Karpas-422 (cell line): ENCODE measurements at places on chromosomes 2 and 18. TPM values are rescaled to one million over a fixed set of nuclear protein-coding genes. Genes with fewer than 3 reads are reported as not detected.

PARD3B gene
- not detected in 2 replicates for total RNA-seq

SOCS6 gene
- total RNA-seq = not detected in 2 replicates

IL1F10 gene
- total RNA-seq = not detected in 2 replicates

IRS1 gene
- 3.5 and 3.9 TPM in 2 replicates for total RNA-seq

IL36G gene
- not detected in 2 replicates for total RNA-seq

RTP5 gene
- not detected in 2 replicates for total RNA-seq

DNAH7 gene
- 0.14 and 0.82 TPM in 2 replicates for total RNA-seq

SCLY gene
- total RNA-seq = 20.5 and 48.0 TPM in 2 replicates

M1AP gene
- total RNA-seq = 0.11 TPM in 1 of 2 replicates, not detected in the other

CCDC150 gene
- total RNA-seq = 12.5 and 31.0 TPM in 2 replicates

- no peak overlapping the region for H3K4me3 ChIP-seq
- DNase-seq = no peak
- no peaks in the 10 kb centered on the region for H3K36me3 ChIP-seq
- H3K27ac ChIP-seq = no peak overlapping the region
- no peaks in the 10 kb centered on the region for H3K4me1 ChIP-seq
Measured at GRCh38 chr2:24466871-24467870, 23.9 kb upstream of the NCOA1 start.

DNA sequence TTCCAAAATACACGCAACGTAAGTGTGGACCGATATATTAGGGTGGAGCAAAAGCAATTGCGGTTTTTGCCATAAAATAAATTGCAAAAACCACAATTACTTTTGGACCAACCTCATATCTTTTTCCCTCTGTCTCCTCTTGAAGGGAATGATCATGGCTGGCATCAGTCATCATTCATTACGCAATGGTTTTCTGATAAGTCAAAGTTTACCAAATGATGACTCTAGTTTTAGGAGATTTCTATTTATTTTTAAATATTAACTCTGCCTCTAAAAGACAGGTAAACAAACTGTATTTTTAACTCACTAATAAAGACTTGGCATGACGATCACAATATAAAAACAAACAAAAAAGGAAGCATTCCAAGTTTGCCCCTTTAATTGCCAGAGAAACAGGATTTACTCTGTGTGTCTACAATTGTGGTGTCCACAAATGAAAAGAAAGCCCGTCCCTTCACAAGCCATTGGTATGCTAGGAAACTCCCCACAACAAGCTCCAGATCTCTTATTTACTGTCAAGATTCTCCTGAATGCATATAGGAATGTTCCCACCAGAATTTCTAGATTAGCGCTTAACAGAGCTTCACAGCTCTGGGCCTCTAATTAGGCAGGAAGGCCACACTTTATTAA lies 61.3 kb downstream of the IRS1 start:
- no peak overlapping the region for H3K27ac ChIP-seq
- H3K4me1 ChIP-seq = no peaks in the 10 kb centered on the region
- H3K27me3 ChIP-seq = no peaks in the 10 kb centered on the region
- DNase-seq = no peak

GRCh38 chr2:19140463-19141208 lies 217.8 kb downstream of the OSR1 start:
- no peaks in the 10 kb centered on the region for H3K36me3 ChIP-seq
- no peak overlapping the region for H3K27ac ChIP-seq
- H3K4me1 ChIP-seq = no peaks in the 10 kb centered on the region

DNA sequence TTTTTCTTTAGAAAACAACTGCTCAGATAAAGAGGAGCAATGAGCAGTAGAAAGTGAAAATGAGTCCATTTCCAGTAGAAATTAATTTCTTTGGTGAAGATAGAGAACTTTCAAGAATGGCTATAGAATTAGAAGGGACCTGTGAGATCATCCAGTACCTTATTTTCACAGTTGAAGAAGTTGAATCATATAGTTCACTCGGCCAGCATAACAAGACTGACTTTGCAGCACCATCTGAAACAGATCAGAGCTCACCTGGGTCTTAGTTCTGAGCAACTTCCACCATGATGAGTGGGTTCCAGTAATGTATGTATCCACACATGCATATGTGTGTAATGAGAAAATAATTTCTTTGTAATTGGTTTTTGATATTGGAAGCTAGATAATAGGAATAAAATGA lies 58.6 kb downstream of the CERS6 start:
- no peaks in the 10 kb centered on the region for H3K36me3 ChIP-seq
- no peaks in the 10 kb centered on the region for H3K4me1 ChIP-seq

DNA sequence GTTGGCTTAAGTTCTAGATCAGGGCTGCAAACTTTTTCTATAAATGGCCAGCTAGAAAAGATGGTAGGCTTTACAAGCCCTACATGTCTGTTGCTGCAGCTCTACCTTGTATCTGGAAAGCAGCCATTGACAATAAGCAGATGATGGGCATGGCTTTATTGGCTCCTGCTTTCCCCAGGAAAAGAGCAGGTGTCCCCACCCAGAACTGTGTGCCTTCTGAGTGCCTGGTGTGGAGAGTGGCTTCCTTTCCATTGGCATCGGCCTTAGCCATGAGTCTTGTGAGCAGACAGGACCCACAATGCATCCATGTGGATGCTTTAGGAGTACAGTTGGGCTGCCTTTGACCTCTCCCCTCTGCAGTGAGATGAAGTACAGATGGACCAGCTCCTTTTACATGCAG lies 120.2 kb downstream of the CD8B2 start:
- no peaks in the 10 kb centered on the region for H3K4me1 ChIP-seq
- no peaks in the 10 kb centered on the region for H3K36me3 ChIP-seq

GRCh38 chr2:67797801-67798540 lies 264.8 kb downstream of the C1D start:
- H3K4me3 ChIP-seq = peak overlapping the region; percentile 34
- H3K27ac ChIP-seq = peak overlapping the region; percentile 89
- H3K27me3 ChIP-seq = no peaks in the 10 kb centered on the region
- H3K36me3 ChIP-seq = no peaks in the 10 kb centered on the region
- peaks cover 72% of the 10 kb centered on the region for H3K4me1 ChIP-seq

DNA sequence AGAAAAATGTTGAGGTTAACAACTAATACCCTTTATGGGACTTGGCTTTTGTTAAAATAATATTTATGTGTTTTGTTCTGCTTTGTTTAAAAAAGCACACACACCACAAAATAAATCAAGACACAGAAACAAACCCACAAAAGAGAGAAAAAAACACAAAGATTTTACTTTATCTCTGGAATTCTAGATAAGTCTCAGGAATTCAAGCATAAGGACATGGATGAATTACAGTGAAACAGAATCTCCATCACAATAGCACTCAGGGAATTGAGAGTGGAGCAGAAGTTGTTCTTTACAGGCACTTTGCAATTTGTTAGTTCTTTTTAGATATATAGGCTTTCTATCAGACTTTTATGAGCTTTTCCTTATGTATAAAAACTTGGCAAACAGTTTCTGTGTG lies 360.9 kb upstream of the ZC3H15 start:
- no peaks in the 10 kb centered on the region for H3K27me3 ChIP-seq
- no peaks in the 10 kb centered on the region for H3K4me1 ChIP-seq
- no peaks in the 10 kb centered on the region for H3K36me3 ChIP-seq
- H3K4me3 ChIP-seq = no peak overlapping the region

GRCh38 chr2:212712466-212712865 lies 173.9 kb upstream of the ERBB4 start:
- DNase-seq = no peak
- H3K4me1 ChIP-seq = no peaks in the 10 kb centered on the region
- no peaks in the 10 kb centered on the region for H3K36me3 ChIP-seq
- no peak overlapping the region for H3K4me3 ChIP-seq

- H3K27ac ChIP-seq = no peak overlapping the region
- peaks cover 13% of the 10 kb centered on the region for H3K4me1 ChIP-seq
- no peak overlapping the region for H3K4me3 ChIP-seq
- peak; percentile 61 for DNase-seq
- no peaks in the 10 kb centered on the region for H3K36me3 ChIP-seq
- H3K27me3 ChIP-seq = no peaks in the 10 kb centered on the region
Measured at GRCh38 chr2:111905990-111906735, 7.8 kb downstream of the MERTK start.

- no peaks in the 10 kb centered on the region for H3K27me3 ChIP-seq
- no peaks in the 10 kb centered on the region for H3K36me3 ChIP-seq
- no peaks in the 10 kb centered on the region for H3K4me1 ChIP-seq
- DNase-seq = no peak
- no peak overlapping the region for H3K27ac ChIP-seq
Measured at GRCh38 chr2:174802459-174802858, 38.2 kb upstream of the CHRNA1 start.

- H3K36me3 ChIP-seq = no peaks in the 10 kb centered on the region
- no peaks in the 10 kb centered on the region for H3K4me1 ChIP-seq
- H3K27ac ChIP-seq = no peak overlapping the region
Measured at GRCh38 chr2:133941666-133942065, 312.2 kb upstream of the MGAT5 start.

DNA sequence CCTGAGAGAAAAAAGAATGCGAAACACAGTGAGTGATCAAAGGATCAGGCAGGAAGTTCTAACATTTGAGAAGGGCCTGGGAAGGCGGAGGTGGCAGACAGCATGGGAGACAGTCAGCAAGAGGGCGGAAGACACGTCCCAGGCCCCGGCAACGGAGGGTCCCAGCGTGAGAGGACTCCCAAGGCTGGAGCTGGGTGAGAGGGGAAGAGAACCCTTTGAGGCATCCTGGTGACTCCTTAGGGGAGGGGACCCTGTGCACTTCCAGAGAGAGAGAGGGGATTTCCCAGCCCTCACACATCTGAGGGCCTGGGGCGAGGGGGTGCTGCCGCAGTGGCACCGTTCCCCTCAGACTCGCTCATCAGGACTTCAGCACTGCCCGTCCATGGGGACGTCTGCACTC lies 133.4 kb downstream of the RTP5 start:
- no peaks in the 10 kb centered on the region for H3K36me3 ChIP-seq
- H3K27ac ChIP-seq = no peak overlapping the region
- no peaks in the 10 kb centered on the region for H3K27me3 ChIP-seq
- no peak overlapping the region for H3K4me3 ChIP-seq
- DNase-seq = no peak
